GM23338 (cell line): ENCODE measurements at places on chromosomes 4 and X.

GRCh38 chr4:98996765-98997068 lies 1.2 kb downstream of the METAP1 start:
- peak; percentile 31 for DNase-seq

DNA sequence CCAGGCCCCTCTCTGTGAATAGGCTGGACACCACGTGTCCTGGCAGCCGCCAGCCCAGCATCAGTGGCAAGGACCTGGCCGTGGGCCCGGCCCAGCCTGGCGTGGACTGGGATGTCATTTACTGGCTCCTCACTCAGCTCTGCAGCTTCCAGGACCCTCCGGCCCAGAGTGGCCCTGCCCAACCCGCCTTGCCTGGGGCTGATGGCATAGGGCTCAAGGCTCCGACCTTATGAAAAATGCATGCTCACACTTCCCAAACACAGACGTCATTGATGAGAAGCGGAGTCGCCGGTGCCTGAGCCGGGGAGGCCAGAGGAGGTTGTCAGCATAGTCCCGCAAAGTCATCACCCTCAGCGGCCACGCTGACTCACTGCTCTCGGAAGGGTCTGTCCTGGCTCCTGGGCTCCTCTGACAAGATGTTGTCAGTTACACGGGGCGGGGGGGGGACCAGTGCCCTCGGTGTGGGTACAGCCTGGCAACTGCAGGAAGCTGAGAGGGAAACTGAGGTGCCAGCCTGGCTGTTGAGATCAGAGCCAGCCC lies 14.3 kb downstream of the CFAP99 start:
- DNase-seq = no peak

DNA sequence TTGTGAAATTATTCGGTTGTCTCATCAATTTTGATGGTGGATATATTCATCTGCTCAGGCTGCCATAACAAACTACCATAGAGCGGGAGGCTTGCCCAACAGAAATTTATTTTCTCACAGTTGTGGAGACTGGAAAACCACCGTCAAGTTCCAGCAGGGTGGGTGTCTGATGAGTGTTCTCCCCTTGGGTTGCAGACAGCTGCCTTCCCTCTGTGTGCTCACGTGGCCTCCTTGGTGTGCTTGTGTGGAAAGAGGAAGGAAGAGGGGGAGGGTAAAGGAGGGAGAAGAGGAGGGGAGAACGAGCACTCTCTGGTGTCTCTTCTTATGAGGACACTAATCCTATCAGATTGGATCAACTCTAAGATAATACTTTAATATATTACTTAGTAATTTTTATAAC lies 123.8 kb upstream of the TEX13D start:
- no peak for DNase-seq

GRCh38 chrX:47502316-47503125 lies 19.5 kb upstream of the ZNF41 start:
- DNase-seq = no peak

GRCh38 chrX:24027985-24028384 lies 999 bp upstream of the KLHL15 start:
- peak; percentile 53 for DNase-seq

DNA sequence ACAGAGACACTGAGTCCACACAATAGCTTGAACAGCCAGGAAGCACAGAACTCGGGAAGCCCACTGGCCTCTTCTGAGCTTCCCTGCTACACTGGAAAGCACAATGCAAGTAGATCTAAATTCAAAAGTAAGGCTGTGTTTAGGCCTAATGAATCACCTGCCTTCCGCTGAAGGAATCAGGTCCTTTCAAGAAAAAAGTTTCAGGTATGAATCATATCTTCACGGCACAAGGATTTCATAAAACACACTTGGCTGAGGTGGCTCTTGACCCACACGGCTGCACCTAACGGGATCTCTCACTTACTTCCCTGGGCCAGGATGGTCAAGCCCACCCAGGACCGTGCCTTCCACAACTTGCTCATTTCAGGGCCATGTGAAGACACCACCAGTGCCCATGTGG lies 59.3 kb downstream of the IRF2 start:
- DNase-seq = no peak

- no peak for DNase-seq
These were observed 257.8 kb upstream of the KLF3 start for GRCh38 chr4:38406243-38406642.

GRCh38 chr4:29423836-29424721 lies 1296.1 kb upstream of the PCDH7 start:
- DNase-seq = no peak

DNA sequence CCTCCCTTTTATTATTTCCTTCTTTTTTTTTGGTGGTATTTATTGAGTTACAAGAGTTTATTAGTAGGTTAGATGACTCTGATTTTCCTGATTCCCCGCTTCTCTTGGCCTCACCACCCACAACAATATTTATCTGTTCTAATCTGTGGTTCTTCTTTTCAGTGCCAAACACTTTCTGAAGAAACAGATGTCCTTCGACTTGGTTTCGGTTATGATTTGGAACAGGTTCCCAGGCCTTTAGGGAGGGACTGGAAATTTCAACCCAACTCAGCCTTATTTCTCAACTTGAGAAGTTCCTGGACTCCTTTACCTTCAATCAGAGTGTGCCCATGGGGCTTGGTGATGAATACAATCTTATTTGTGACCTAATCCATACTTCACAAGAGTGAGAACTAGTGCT lies 108.1 kb downstream of the UCHL1 start:
- DNase-seq = no peak
